ENCODE measurements at places on chromosomes 12 and 14. TPM values are rescaled to one million over a fixed set of nuclear protein-coding genes. Genes with fewer than 3 reads are reported as not detected.

Gene IL22
- total RNA-seq, result not detected

Gene TAS2R50
- 1.8 TPM for total RNA-seq

Gene CISTR
- not detected for total RNA-seq

Gene FOXN4
- total RNA-seq, result not detected

Gene GPR84
- total RNA-seq, result not detected

Gene LBHD2
- not detected for total RNA-seq

Gene CIROP
- not detected for total RNA-seq

Gene NUP37
- 35.0 TPM for total RNA-seq

Gene DLK1
- total RNA-seq, result not detected

Gene RAPGEF3
- 26.9 TPM for total RNA-seq

Gene TSPAN19
- not detected for total RNA-seq

Gene AJUBA
- total RNA-seq, result 40.2 TPM

Gene ACRBP
- 0.28 TPM for total RNA-seq

Gene HCAR3
- not detected for total RNA-seq

Gene POMT2
- 12.5 TPM for total RNA-seq

Gene SCNN1A
- total RNA-seq, result 0.09 TPM

Gene KRT6A
- total RNA-seq, result 0.56 TPM

Gene KRT78
- total RNA-seq, result not detected

Gene NAV3
- 25.7 TPM for total RNA-seq

Gene AQP2
- total RNA-seq, result not detected

Gene KIF5A
- total RNA-seq, result under 0.01 TPM

Gene TRIP11
- 30.9 TPM for total RNA-seq

Gene EIF2S3B
- total RNA-seq, result 0.99 TPM

Gene FOXG1
- total RNA-seq, result not detected

Gene DAO
- not detected for total RNA-seq

Gene FAM161B
- 3.1 TPM for total RNA-seq

Gene PMEL
- total RNA-seq, result 0.19 TPM

Gene RHOJ
- 112 TPM for total RNA-seq

Gene NTF3
- not detected for total RNA-seq

Gene ABCB9
- 9.5 TPM for total RNA-seq

Gene ERBB3
- total RNA-seq, result not detected

Gene KRT7
- total RNA-seq, result 1,591 TPM

Gene HCFC2
- total RNA-seq, result 18.5 TPM

Gene NGB
- total RNA-seq, result not detected

Gene KERA
- not detected for total RNA-seq

Gene DACT1
- total RNA-seq, result 0.18 TPM

Gene RGS6
- not detected for total RNA-seq

Gene SLC39A5
- not detected for total RNA-seq

Gene SLC48A1
- total RNA-seq, result 13.0 TPM

Gene ZNF384
- total RNA-seq, result 9.0 TPM

Gene MYO1H
- total RNA-seq, result not detected

Gene RNASE7
- total RNA-seq, result not detected

Gene MUCL1
- total RNA-seq, result not detected

Gene SYCP3
- total RNA-seq, result 0.09 TPM

Data from endothelial cell of coronary artery (primary cell).